ENCODE measurements at places on chromosomes 6 and 20.

- no peak for DNase-seq
Observed at GRCh38 chr20:62476056-62476838, 452 bp upstream of the GATA5 start.

GRCh38 chr6:52975580-52975979 lies 19.5 kb downstream of the GSTA4 start:
- DNase-seq = no peak

GRCh38 chr20:50189681-50190250 lies 864 bp upstream of the CEBPB start:
- peak; percentile 33 for DNase-seq

- DNase-seq = no peak
Observed at GRCh38 chr20:16003310-16003709, 569.9 kb downstream of the KIF16B start.

- DNase-seq = no peak
Observed at GRCh38 chr6:114407426-114408035, 64.7 kb upstream of the HS3ST5 start.
